ENCODE measurements at places on chromosomes 7 and 10. TPM values are rescaled to one million over a fixed set of nuclear protein-coding genes. Genes with fewer than 3 reads are reported as not detected.

NANOS1 gene
- 0.11 TPM for total RNA-seq

THNSL1 gene
- total RNA-seq: 4.0 TPM

EVX1 gene
- not detected for total RNA-seq

GPR15LG gene
- not detected for total RNA-seq

PON3 gene
- 0.20 TPM for total RNA-seq

OR2A1 gene
- total RNA-seq: not detected

CREB5 gene
- total RNA-seq: 2.8 TPM

HMX2 gene
- not detected for total RNA-seq

DGKI gene
- total RNA-seq: 0.53 TPM

EBLN1 gene
- total RNA-seq: not detected

DDC gene
- total RNA-seq: not detected

GTF2I gene
- total RNA-seq: 169 TPM

SEMA3C gene
- 5.5 TPM for total RNA-seq

OPN1SW gene
- total RNA-seq: not detected

AVPI1 gene
- total RNA-seq: 3.2 TPM

FRAT1 gene
- total RNA-seq: 3.2 TPM

SGMS1 gene
- 34.2 TPM for total RNA-seq

CLRN3 gene
- total RNA-seq: 0.11 TPM

KIAA1549 gene
- total RNA-seq: 1.9 TPM

MYH16 gene
- total RNA-seq: 0.53 TPM

GBX1 gene
- not detected for total RNA-seq

TFR2 gene
- total RNA-seq: 0.85 TPM

KLF14 gene
- not detected for total RNA-seq

RHEB gene
- 57.8 TPM for total RNA-seq

HOXA4 gene
- 0.74 TPM for total RNA-seq

LOXL4 gene
- 1.3 TPM for total RNA-seq

ZEB1 gene
- total RNA-seq: 121 TPM

LBX1 gene
- not detected for total RNA-seq

GSTK1 gene
- total RNA-seq: 76.0 TPM

ZNF783 gene
- 3.5 TPM for total RNA-seq

VWDE gene
- 0.07 TPM for total RNA-seq

OR13A1 gene
- not detected for total RNA-seq

CNPY1 gene
- total RNA-seq: not detected

ZNF398 gene
- total RNA-seq: 4.9 TPM

SYT15B gene
- total RNA-seq: not detected
